ENCODE measurements at places on chromosomes 1 and 21.
A peak's percentile ranks its signal among the peaks of the same experiment; 100 is the strongest.

- DNase-seq: no peak
Observed at GRCh38 chr1:207861442-207862177, 49.3 kb downstream of the CD34 start.

- DNase-seq: no peak
Observed at GRCh38 chr1:79738101-79738500, 731.6 kb upstream of the ADGRL4 start.

GRCh38 chr1:54246116-54246721 lies 46.3 kb downstream of the MRPL37 start:
- DNase-seq: no peak

DNA sequence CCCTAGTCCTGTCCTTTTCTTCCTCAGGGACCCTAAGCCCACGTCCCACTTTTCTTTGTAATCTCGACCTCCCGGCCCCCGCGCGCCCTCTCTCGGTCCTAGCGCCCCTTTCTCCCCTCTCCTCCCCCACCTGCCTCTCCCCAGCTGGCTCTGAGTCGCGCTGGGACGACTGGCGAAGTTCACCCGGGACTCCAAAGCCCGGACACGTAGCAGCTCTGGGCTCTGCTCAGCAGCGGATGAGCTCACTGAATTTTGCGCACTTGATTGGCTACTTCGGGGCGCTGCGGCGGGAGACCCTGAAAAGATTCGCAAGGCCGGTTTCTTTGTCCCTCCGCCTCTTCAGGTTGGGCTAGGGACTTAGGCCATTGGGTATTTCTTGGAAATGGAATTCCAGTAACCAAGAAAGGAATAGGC lies 16.3 kb upstream of the ACKR1 start:
- no peak for DNase-seq

DNA sequence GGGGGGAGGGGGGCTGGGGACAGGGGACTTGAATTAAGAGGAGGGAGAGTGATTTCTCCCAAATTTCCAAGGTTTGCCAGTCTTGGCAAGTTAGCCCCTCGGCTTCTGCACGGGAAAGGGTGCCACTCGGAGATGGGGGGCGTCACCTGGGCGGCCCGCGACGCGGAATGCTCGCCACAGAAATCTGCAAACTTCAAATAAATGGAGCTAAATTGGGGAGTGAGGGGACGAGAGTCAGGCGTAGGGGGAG lies 885 bp upstream of the SSBP3 start:
- no peak for DNase-seq

DNA sequence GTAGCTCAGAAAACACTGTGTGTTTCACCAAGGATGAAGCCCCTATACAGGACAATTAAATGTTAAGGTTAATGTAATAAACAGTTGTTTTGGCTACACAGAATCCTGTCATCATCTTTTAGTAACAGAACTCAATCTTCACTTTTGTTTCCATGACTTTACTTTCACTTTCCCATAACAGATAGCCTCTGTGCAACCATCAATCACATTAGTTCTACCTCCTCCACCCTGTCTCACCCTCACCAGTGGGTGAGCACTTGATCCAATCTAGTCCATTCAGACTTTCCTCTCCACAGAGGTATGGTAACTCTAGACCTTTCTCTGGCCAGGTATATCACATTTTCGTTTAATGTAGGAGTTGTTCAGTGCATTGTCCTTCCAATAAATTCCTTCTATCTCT lies 1018.5 kb downstream of the ADGRL2 start:
- DNase-seq: no peak

DNA sequence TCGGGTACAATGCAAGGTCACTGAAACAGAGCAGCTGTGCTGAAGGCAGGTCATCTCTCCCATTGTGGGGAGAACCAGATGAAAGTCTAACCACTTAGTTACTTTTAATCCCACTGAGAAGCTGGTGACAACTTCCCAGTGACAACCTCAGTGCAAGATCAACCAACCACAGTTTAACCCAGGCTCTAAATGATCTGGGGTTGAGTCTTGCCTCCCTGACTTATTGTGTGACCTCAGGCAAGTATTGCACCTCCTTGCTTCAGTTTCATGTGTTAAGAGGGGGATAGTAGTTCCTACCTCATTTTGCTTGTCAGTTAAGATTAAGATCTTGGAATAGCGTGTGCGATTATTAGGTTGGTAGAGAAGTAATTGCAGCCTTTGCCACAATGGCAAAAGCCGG lies 3.2 kb downstream of the ZP4 start:
- DNase-seq: no peak

GRCh38 chr1:60911966-60912697 lies 170.2 kb upstream of the NFIA start:
- DNase-seq: peak; percentile 36

DNA sequence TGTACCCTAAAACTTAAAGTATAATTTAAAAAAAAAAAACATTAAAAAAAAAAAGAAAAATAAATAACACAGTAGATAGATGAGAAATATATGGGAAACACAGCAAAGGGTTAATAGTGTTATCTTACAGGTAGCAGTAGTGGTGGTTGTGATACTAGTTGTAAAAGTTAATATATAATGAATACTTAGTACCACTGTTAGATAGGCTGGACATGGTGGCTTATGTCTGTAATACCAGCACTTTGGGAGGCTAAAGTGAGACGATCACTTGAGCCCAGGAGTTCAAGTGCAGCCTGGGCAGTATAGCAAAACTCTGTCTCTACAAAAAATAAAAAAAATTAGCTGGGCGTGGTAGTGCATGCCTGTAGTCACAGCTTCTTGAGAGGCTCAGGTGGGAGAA lies 32.6 kb upstream of the CD46 start:
- DNase-seq: no peak

DNA sequence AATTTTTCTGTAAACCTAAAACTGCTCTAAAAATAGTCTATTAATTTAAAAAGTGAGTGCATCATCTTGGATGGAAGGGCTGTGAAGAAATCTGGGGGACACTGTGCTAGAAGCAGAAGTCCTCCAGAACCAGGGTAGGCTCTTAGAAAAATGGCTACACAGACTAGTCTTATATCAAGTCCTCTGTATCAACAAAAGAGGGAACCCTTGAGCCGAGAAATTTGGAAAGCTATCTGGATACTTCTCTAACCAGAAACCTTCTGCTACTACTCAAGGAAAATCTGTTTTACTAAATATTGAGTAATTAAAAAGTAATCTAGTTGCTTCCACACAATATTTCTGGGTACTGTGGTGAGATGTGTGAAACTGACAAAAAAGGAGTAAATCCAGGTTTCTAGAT lies 92.1 kb downstream of the WDR3 start:
- DNase-seq: no peak

Data from NCI-H2081 (cell line).